ENCODE measurements at places on chromosomes 11 and 22.
A peak's percentile ranks its signal among the peaks of the same experiment; 100 is the strongest.

- no peak for DNase-seq
Measured at GRCh38 chr11:88181776-88182175, 6.5 kb upstream of the RAB38 start.

- DNase-seq: no peak
Measured at GRCh38 chr22:37715760-37716159, 18.9 kb downstream of the TRIOBP start.

- DNase-seq: no peak
Measured at GRCh38 chr11:61639816-61640443, 40.3 kb upstream of the DAGLA start.

- DNase-seq: no peak
Measured at GRCh38 chr22:30822216-30823014, 127.7 kb downstream of the OSBP2 start.

- peak; percentile 15 for DNase-seq
Measured at GRCh38 chr11:58286249-58286648, 18.2 kb upstream of the OR10W1 start.

- no peak for DNase-seq
Measured at GRCh38 chr11:86374586-86374985, at the start of gene CCDC81. Gene CCDC81, plus strand, starts transcription at chr11:86374887. Its CDS starts 277 bp downstream, at chr11:86375164.

DNA sequence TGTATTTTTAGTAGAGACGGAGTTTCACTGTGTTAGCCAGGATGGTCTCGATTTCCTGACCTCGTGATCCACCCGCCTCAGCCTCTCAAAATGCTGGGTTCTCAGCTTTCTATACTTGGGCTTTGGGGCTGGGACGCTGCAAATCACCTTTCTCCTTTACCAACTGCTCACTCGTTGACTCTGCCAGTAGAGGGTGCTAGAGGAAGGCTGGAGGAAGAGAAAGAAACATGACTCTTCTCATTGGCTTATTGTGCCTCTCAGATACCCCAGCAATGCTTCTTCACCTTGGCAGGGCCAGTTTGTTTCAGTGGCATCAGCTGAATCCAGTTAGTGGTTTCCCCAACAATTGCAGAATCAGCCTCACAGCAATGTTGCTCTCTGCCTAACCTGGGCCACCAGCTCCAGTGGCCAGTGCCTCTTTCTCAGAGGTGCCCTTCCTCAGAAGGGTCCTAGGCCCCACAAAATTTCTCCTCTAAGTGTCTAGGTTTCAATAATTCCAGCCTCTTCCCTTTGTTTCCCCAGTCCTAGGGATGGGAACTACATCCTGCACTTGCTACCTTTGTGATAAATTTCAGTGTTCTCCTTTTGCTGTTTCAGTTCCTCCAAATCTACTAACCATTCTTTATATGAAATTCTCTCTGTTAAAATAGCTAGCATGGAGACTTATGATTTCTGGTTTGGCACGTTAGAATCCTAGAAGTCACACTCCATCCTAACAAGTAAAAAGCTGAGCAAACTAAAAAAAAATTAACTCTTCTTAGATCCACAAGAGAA, 71.5 kb upstream of the VSTM5 start:
- peak; percentile 22 for DNase-seq

GRCh38 chr11:69300120-69301060, 6.4 kb downstream of the MYEOV start:
- no peak for DNase-seq

GRCh38 chr22:49099496-49100124, 728.1 kb downstream of the BRD1 start:
- peak; percentile 5 for DNase-seq

DNA sequence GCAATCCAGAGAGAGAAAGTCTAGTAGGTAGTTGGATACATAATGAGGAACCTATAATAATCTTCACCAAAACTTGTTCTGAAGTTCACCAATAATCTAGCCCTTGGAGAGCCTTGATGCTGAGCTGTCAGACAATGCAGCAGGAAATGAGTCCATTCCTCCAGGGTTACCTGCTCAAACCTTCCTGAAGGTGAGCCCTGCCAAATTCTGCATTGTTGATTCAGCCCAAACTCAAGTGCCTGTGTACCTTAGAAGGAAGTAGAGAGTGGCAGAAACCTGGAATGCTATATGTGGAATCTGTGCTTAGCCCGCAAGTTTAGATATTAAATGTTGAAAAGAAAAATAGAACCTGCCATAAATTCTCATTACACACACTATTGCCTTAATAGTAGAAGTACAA, 77.4 kb upstream of the SPON1 start:
- DNase-seq: no peak

GRCh38 chr11:67167091-67167490, 48.0 kb downstream of the KDM2A start:
- no peak for DNase-seq

- no peak for DNase-seq
Measured at GRCh38 chr11:75272821-75273301, 32.3 kb downstream of the TPBGL start.

- no peak for DNase-seq
Measured at GRCh38 chr11:1652026-1652425, 22.5 kb downstream of the KRTAP5-5 start.

- DNase-seq: no peak
Measured at GRCh38 chr11:116217006-116217405, 555.8 kb downstream of the BUD13 start.

DNA sequence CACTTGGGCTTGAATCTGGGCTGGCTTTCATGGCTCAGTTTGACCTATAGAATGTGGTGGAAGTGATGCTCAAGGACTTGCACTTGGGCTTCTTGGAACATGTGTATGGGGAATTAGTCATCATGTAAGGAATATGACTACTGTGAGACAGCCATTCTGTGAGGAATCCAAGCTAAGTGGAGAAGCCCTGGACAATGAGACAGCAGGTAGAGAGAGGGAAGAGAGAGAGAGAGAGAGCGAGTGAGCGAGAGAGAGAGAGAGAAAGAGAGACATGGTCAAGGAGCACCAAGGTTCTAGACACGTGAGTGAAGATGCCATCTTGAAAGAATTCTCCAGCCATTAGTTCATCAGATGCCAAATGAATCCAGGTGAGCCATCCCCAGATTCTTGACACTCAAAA, 261.6 kb upstream of the SORL1-AS1 start:
- no peak for DNase-seq

GRCh38 chr22:38739300-38740055, 16.3 kb downstream of the SUN2 start:
- DNase-seq: no peak

GRCh38 chr22:29719899-29720645, at the start of gene CABP7:
Gene CABP7, plus strand, starts transcription at chr22:29720003. Its CDS starts 422 bp downstream, at chr22:29720425.
- no peak for DNase-seq

DNA sequence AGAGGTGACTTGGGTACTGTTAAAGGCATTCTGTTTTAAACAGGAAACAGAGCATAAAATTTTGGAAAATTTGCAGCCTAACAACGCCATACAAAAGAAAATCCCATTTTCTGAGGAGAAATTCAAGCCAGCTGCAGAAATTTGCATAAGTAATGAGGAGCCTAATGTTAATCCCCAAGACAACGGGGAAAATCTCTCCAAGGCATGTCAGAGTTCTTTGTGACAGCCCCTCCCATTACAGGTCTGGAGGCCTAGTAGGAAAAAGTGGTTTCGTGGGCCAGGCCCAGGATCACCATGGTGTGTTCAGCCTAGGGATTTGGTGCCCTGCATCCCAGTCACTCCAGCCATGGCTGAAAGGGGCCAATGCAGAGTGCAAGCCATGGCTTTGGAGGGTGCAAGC, 1333.1 kb upstream of the TENM4 start:
- no peak for DNase-seq

DNA sequence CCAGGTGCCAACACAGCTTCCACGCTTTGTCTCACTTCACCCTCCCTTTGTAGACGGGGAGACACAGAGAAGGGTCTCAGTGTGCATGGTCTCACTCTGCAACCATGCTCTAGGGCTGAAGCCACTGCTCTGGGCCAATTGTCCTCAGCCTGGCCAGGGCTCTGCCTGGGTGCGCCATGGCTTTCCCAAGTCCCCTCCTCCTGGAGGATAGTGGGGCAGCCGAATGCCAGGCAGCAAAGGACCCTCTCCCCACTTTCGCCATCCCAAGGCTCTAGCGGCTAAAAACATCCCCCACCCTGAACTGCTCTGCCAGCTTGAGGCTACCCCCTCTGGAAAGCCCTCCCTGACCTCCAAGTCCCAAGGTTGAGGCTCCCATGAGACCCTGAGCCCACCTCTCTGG, 20.4 kb upstream of the MYEOV start:
- no peak for DNase-seq

DNA sequence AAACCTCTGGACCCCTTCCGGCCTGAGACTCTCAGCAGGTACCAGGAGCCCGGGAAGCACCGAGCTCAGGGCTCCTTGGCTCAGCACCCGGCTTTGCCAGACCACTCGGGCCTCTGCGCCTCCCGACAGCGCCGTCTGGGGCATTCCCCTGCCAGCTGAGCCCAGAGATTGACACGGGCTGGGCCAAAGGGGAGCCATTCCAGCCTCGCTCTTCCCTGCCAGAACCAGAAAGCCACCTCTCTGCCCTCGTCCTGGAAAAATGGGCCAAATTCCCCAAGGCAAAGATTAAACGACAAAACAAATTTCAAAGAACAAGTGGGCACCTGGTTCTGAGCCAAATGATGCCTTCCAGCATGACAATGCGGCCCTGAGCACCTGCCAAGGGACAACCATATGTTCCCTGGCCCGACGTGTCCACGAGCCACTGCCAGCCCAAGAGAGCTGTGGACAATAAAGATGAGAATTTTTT, 59.3 kb downstream of the CELSR1 start:
- DNase-seq: no peak

GRCh38 chr11:60872961-60873524, 5.7 kb downstream of the ZP1 start:
- no peak for DNase-seq

DNA sequence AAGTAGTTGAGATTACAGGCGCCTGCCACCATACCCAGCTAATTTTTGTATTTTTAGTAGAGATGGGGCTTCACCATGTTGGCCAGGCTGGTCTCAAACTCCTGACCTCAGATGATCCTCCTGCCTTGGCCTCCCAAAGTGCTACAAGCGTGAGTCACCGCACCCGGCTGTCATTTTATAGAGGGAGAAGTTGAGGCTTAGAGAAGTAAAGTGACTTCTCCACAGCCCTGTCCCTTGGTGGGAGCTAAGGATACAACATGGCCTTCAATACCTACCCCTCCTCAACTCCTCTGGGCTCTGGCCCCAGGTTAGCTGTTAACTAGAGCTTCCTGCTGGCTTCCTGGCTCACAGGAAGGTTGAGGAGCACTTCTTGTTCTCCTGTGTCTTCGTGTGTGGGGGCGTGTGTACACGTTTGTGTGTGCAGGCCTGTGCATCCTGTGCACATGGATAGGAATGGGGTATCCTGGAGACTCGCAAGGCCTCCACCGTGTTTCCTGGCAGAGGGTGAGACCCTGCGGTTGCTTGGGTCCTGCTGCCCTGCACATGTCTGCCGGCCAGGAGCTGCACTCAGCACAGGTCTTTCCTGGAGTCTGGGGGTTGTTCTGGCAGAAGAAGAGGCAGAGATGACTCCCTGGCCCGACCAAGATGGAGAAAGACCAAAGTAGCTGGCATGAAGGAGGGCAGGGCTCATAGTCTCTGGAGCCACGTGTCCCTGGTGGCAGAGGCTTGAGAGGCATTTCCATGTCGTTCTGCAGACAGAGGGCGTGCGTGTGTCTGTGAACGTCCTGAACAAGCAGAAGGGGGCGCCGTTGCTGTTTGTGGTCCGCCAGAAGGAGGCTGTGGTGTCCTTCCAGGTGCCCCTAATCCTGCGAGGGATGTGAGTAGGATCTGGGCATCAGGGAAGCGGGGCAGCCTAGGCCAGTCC, 2.4 kb downstream of the SIDT2 start:
- DNase-seq: peak; percentile 24

- no peak for DNase-seq
Measured at GRCh38 chr11:111911563-111912401, at the start of gene CRYAB. Gene CRYAB, minus strand, starts transcription at chr11:111911770. Its CDS starts 46 bp downstream, at chr11:111911724.

DNA sequence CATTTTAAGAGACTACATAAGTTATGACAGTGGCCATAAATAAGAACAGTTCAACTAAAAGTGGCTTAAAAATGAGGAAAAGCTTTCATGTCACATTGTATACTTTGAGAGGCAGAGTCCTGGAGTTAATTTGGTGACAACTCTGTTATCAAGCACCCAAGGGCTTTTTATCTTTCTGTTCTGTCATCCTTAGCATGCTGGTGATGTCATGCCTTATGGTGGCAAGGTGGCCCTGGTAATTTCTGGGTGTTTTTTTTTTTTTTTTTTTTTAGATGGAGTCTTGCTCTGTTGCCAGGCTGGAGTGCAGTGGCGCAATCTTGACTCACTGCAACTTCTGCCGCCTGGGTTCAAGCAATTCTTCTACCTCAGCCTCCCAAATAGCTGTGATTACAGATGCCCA, 158.8 kb downstream of the AASDHPPT start:
- no peak for DNase-seq

- no peak for DNase-seq
Measured at GRCh38 chr11:27635567-27636037, 64.7 kb downstream of the BDNF start.

DNA sequence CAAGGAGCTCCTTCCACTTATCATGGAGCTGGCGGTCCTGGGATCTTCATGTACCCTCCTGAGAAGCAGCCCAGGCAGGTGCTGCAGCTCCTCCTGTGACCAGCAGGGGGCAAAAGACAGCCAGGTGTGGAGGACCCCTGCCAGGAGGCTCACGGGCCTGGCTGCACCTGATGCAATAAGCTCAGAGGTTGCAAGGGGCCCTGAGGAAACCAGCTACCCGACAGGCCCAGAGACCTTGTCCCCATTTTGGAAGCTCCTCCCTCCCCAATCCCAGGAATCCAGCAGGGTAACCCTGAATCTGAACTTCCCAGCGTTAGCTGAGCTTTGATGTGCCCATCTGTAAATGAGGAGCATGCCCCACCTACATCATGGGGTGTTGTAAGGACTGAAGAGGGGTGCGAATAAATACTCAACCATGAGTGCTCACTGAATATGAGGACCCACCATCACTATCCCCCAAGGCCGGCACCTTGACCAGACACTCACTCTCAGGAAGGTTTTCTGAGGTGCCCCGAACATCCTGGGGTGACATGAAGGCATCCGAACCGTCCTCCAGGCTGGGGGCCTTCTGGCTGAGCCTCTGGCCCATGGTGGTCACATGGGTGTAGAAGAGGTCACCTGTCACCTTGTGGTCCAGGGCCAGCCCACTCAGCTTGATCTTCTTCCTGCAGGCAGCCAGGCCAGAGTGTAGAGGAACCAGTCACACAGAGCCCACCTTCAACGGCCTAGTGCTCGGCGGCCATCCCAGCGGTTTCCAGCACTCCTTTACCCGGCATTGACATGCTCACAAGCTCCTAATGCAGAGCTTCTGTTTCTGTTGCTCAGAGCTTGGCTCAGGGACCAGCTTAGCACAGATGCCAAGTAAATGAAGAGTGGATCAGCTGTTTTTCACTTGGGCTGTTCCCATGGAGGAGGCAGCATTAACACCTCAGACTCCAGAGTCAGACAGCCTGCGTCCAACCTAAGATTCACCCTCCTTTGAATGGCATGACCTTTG, 21.7 kb downstream of the SLC43A1 start:
- DNase-seq: no peak
